ENCODE measurements at places on chromosomes 16 and 17.
A peak's percentile ranks its signal among the peaks of the same experiment; 100 is the strongest.

GRCh38 chr17:77927777-77928518 lies 30.6 kb upstream of the TNRC6C start:
- peak; percentile 31 for DNase-seq

- DNase-seq, result no peak
Measured at GRCh38 chr17:82390860-82391435, 19.4 kb downstream of the UTS2R start.

DNA sequence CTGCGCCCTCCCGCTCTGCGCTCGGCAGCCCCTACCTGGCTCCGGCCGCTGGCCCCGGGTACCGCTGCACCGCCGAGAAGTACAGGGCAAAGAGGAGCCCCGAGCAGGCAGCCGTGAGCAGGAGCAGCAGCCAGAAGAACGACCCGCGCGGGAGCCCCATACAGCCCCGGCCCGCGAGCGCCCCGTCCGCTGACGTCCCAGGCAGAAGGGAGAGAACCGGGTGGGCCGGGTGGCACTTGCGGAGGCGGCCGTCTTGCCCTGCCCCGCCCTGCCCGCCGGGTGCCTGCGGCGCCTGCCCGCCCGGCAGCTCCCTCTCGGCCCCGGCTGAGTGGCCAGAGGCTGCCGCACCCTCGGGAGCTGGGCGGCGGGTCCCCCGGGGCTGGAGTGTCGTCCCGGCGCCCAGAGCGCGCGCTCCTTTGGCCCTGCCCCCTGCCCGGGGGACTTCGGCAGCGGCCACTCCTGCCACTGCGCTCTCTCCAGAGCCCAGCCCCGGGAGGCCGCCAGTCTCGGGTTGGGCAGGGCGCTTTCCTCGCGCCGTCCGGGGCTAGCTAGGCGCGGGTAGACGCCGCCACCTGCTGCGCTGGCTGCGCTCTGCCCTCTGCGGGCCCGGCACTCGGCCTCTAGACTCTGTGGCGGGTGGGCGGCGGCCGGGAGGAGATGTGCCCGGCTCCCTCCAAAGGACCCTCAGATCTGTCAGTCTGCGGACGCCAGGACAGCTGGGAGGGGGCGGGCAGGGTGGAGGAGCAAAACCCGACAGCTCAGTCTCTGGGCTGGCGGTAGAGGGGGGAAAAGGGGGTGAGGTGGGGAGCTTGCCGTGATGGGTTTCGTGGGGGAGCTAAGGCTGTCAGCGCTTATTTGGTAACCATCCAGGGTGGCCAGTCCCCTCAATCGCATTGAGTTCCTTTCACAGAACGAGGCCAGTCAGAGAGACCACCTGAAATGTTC lies at the start of gene ST6GALNAC2:
Gene ST6GALNAC2, minus strand, starts transcription at position 212 of the 945 bp plus-strand sequence. Its CDS starts 52 bp downstream, at position 160.
- peak; percentile 17 for DNase-seq

DNA sequence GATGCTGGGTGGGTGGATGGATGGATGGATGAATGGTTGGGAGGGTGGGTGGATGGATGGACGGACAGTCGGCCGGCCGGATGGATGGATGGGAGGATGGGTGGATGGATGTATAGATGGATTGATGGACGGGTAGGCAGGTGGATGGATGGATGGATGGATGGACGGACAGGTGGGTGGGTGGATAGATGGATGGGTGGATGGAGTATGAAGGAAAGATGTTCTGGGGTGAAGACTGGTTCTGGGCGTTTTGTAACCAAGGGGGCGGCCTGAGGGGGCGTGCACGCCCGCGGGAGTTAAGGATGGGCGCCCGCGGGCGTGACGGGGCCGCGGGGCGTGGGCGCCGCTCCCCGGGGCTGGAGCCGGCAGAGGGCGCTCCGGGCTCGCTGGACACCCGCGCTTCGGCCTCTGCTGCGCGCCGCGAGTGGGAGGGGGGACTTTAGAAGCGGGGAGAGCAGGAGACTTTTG lies at the start of gene NECAB2:
Gene NECAB2, plus strand, starts transcription at position 407 of the 468 bp plus-strand sequence. CDS start 405 bp downstream, outside the sequence.
- no peak for DNase-seq

DNA sequence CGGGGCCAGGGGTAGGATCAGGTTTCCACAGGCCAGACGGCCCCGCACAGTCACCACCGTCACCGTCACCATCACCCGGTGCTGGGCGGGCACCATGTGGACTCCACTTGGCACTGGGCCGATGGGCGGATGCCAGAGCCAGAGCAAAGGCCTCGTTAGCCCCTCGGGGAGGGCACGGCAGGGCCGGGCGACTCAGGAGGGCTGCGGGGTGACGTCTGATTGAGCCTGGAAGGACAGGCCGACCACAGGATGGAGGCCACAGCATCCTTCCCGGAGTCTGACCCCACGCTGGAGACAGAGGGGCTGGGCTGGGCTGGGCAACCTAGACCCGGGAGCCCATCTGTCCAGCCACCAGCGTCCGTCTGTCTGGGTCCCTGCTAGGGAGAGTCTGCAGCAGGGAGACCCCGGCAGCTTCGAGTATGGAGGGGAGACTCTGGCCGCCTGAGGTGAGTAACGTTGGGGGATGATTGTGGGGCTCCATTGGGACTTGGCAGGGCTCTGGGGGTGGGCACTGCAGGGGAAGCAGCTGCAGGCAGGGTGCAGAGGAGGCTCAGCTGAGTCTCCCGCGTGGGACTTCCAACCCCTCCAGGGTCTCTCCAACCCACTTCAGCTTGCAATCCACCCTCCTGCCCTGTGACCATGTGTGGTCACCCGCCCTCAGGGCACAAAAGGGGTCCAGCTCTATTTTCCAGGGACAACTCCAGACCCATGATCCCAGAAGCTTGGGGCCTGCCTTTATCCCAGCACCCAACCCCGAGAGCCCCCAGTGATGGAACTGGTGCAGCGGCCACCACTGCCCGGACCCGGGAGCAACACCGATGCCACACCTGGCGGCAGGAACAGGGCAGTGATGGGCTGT lies 22.6 kb downstream of the SLC25A10 start:
- no peak for DNase-seq

DNA sequence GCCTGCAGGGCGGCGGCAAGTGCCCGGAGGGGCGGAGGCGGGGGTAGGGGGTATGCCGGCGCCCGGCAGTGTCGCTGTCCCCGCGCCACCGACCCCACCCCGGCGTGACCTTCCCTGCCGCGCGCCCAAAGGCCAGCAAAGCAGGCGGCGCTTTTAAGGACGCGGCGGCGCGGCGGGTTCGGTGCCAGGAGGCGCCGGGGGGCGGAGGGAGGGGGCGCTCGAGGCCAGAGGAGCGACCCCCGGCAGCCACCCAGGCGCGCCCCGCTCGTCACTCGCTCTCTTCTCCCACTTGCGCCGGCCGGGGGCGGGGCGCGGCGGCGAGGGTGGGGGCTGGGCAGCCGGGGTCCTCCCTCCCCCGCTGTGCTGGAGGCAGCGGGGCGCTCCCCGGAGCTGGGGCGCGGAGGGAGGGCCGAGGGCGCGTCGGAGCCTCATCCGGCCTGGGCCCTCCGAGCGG lies 8.6 kb upstream of the BAHCC1 start:
- DNase-seq, result no peak

GRCh38 chr17:45809499-45809898 lies 25.4 kb downstream of the CRHR1 start:
- no peak for DNase-seq

DNA sequence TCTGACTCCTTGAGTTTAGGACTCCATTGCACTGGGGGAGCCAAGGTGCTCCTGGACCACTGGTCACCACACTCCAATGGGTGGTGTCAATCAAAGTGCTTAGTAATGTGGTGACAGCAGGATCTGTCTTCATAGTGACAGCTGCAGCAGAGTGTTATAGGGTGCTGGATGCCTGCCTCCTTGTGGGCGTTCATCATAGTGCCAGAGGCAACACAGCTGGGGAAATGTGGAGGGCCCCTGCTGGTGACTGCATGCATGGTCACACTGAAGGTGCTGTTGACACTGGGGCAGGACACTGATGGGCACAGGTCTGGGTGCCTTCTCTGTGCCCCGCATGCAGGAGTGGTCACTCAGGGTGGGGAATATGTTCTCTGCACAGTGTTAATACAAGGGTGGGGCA lies 177.5 kb upstream of the CDH8 start:
- DNase-seq, result no peak

- DNase-seq, result no peak
Measured at GRCh38 chr17:83109793-83110645, 30.6 kb downstream of the METRNL start.

GRCh38 chr17:63487014-63487339 lies 10.1 kb downstream of the ACE start:
- no peak for DNase-seq

DNA sequence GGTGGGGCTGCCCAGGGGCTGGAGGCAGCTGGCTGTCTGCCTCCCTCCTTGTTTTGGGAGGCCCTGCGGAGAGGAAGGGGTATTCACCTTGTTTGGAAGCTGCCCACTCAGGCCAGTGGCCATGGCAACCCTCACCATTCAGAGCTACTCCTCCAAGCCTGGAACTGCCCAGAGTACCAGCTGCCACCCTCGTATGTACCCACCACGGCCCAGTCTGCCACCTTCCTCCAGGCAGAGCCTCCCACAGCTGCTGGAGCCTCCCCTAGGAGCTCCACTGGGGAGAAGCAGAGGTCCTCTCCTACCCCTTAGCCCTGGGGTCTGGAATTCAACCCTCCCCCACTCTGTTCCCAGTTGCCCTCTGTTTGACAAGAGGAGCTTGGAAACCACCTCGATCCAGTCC lies 90.7 kb downstream of the AXIN2 start:
- no peak for DNase-seq

GRCh38 chr17:42112552-42113176 lies at the start of gene DHX58:
DHX58 (minus strand) TSS chr17:42112714; CDS start chr17:42111892, 822 bp downstream.
- DNase-seq, result peak; percentile 83

- DNase-seq, result no peak
Measured at GRCh38 chr17:1270210-1271029, at the start of gene BHLHA9. BHLHA9 (plus strand) TSS chr17:1270444; CDS start chr17:1270564, 120 bp downstream.

- DNase-seq, result no peak
Measured at GRCh38 chr16:15775663-15776304, 81.0 kb downstream of the MYH11 start.

DNA sequence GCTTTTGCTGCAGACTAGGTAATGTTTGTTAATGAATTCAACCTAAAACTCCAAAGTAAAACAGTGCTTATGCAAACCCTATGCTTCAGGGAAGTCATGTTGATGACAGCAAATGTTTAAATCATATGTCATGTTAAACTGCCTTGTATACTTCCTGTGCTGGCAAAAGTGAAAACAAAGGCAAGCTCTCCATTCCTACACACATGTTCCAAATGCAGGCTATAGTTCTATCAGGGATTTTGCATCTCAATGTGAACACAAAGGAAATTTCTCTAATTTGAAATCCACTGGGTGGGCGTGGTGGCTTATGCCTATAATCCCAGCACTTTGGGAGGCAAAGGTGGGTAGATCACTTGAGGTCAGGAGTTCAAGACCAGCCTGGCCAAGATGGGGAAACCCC lies 19.3 kb downstream of the UNK start:
- DNase-seq, result no peak

GRCh38 chr17:68981288-68981687 lies 26.1 kb upstream of the ABCA8 start:
- no peak for DNase-seq

GRCh38 chr17:17343896-17344506 lies 40.8 kb downstream of the NT5M start:
- no peak for DNase-seq

GRCh38 chr17:81454473-81454872 lies 58.1 kb downstream of the ACTG1 start:
- no peak for DNase-seq

DNA sequence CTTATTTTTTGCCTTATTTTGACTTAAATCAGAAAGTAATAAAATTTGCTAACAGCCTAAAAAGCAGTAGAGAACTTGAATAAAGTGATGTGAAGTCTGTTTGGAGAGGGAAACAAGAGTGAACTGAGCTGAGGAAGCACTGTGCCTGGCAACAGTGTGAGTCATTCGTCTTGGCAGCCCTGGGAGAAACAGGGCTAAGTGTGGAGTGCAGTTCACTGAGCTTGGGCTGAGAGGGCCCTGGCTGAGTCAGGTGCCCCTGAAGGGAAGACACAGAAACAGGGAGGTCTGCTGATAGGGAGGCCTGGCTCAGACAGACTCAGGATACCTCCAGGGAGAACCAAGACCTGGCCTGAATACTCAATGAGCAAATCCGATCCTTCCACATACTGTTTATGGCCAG lies 132.1 kb downstream of the HS3ST4 start:
- DNase-seq, result no peak

GRCh38 chr16:59169168-59169567 lies 435.1 kb upstream of the GOT2 start:
- DNase-seq, result no peak

GRCh38 chr16:86737083-86737482 lies 158.7 kb downstream of the FOXL1 start:
- DNase-seq, result no peak

DNA sequence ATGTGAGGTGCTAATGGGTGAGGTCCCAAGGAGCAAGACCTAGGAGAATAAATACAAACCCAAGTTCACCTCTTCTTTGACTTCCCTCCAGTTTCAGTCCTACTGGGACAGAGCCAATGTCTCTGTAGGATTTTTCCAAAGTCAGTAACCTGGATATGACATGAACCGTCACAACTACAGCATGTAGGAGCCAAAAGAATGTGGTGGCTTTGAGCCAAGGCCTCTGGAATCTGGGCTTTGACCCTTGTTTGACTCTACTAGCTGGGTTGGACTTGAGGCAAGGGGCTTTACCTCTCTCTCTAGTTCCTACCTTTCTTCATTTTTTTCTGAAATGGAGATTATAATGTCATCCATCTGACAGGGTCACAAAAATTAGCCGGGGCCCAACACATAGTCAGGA lies 91.4 kb downstream of the CACNG3 start:
- no peak for DNase-seq

- DNase-seq, result no peak
Measured at GRCh38 chr16:2223942-2224486, 623 bp downstream of the E4F1 start.

DNA sequence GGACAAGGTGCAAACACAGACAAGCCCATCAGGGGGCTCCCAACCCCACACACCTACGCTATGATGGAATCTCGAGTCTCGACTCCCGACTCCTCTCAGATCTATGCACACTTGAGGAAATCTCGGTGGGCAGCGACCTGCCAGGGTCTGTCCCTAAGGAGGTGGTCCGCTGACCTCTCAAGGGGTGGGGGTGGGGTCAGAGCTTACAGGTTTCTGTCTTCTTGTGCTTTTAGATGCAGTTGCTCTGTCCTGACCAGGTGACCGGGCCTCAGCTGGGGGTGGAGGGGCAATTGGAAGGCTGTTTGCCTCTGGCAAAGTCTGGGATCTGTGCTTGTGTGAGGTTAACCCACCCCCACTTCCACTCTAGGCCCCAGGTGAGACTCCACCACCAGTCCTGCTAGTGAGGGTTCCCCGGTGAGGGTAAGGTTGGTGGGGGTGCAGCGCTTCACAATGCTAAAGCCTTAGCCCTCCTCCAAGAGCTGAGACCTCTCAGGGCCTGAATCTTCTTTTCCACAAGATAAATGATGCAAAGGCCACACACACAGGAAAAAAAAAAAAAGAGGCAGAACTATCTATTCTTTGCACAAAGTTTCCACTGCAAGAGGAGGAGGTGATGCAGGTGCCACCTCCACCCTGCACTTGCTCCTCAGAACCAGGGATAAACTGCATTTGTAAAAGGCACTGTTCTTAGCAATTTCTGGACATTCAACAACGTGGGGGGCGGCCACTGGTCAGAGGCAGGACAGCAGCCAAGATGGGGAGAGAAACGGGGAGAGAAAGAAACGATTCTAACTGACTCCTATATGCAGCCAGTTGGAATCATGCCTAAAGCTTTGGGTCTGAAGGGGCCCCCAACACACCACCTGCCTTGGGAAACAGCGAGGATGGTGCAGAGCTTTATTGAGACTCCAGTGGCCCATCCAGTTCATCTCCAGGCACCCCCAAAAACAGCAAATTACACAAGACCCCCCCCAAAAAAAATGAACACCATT lies 4.1 kb downstream of the CISD3 start:
- no peak for DNase-seq

Measured in stimulated activated naive CD4-positive, alpha-beta T cell (primary cell).